ENCODE measurements at places on chromosomes 4 and X.

DNA sequence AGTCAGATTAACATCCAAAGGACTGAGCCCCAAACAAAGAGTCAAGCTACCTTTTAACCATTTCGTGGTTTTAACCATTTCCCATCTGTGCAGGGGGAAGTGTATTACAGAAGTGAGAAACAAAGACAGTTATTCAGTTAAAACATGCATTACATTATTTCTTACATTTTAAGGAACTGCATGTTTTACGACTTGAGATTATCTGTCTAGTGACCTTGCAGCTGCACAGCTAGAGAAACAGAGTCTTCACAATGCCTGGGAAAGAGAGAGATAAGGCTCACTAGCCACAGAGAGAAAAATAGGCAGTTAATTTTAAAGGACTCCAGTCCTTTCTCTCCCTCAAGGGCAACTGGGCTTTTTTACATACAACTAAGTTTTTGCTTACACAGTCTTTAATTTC, 48.7 kb upstream of the KLHL4 start:
- DNase-seq = no peak

- DNase-seq = no peak
Measured at GRCh38 chr4:77605210-77605902, at the start of gene CXCL13. CXCL13 (plus strand) TSS chr4:77605820; CDS start chr4:77605866, 46 bp downstream.

GRCh38 chrX:66022632-66023384, 17.1 kb downstream of the VSIG4 start:
- no peak for DNase-seq

- no peak for DNase-seq
Measured at GRCh38 chr4:109072595-109072994, 229.9 kb downstream of the COL25A1 start.

GRCh38 chrX:42714981-42715700, 62.8 kb downstream of the PPP1R2C start:
- DNase-seq = peak; percentile 58

GRCh38 chr4:55110131-55110530, 15.3 kb downstream of the KDR start:
- DNase-seq = no peak

Data from WTC11 (cell line).